ENCODE measurements at places on chromosomes 2 and 18. TPM values are rescaled to one million over a fixed set of nuclear protein-coding genes. Genes with fewer than 3 reads are reported as not detected.

REG1A gene
- total RNA-seq: not detected

PKP4 gene
- 176 TPM for total RNA-seq

ALPI gene
- total RNA-seq: not detected

ASB18 gene
- total RNA-seq: not detected

IFIH1 gene
- total RNA-seq: 5.7 TPM

ZNF804A gene
- 6.3 TPM for total RNA-seq

PDIA6 gene
- 85.9 TPM for total RNA-seq

RESP18 gene
- 2.5 TPM for total RNA-seq

METTL21A gene
- 13.9 TPM for total RNA-seq

REL gene
- 10.8 TPM for total RNA-seq

PROC gene
- not detected for total RNA-seq

MROH2A gene
- total RNA-seq: not detected

GPR35 gene
- total RNA-seq: 8.6 TPM

ITGA4 gene
- total RNA-seq: 3.5 TPM

ALLC gene
- total RNA-seq: 0.40 TPM

UGT1A4 gene
- total RNA-seq: not detected

C18orf54 gene
- total RNA-seq: 5.4 TPM

SLC30A3 gene
- total RNA-seq: 56.2 TPM

IL36RN gene
- total RNA-seq: not detected

SDC1 gene
- 1.1 TPM for total RNA-seq

SPHKAP gene
- 14.3 TPM for total RNA-seq

MRPS9 gene
- 23.9 TPM for total RNA-seq

CENPA gene
- not detected for total RNA-seq

OSBPL6 gene
- 40.1 TPM for total RNA-seq

ARHGAP25 gene
- 7.8 TPM for total RNA-seq

SLC9A4 gene
- 0.44 TPM for total RNA-seq
